ENCODE measurements at places on chromosomes 11 and 22. TPM values are rescaled to one million over a fixed set of nuclear protein-coding genes. Genes with fewer than 3 reads are reported as not detected.

GRCh38 chr11:94747146-94747545 is 21.0 kb upstream of the AMOTL1 start:
- no peak for DNase-seq

DNA sequence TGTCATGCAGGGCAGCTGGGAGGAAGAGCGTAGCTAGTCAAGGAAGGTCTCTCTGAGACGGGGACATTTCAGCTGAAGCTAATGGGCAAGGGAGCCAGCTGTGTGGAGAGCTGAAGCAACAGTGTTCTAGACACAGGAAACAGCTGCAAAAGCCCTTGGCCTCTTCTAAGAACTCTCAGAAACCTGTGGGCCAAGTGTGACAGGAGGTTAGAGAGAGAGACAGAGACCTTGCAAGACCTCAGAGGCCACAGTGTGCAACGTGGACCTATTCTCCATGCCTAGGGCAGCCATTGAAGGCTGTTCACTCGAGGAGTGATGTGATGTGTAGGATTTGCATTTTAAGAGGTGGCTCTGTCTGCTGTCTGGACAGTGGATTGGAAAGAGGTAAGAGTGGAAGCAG is 48.7 kb upstream of the TNRC6B start:
- DNase-seq: no peak

The RNASEH2C gene
- 46.3 TPM for total RNA-seq

The FBLN1 gene
- total RNA-seq: 0.13 TPM
